ENCODE measurements at places on chromosomes 4 and X.

DNA sequence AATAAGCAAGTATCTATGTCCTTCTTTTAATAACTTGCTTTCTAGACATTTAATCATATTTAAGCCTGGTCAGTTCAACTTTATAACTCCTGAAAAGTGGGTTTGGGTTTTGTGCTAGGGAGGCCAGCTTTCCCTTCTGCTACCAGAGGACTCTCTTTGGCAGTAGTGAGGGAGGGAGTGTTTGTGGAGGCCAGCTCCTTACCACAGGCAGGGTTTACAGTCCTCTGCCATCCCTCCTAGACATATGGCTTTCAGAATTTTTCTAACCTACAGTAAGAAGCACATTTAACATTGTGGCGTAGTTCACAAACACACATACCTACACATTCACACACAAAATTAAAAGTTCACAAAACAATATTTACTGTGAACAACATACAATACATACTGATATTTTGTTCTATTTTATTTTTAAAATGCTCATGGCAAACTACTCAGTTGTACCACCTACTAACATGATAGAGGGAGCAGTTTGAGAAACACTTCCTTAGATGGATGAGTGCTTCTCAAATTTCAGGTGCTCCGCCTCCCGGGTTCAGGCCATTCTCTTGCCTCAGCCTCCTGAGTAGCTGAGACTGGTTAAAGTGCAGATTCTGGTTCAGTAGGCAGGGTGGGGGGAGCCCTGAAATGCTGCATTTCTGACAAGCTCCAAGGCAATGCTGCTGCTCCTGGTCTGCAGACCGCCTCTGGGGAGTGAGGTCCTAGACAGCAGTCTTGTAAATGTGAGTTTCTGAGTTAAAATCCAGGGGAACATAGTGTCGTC is 86.7 kb downstream of the PTTG2 start:
- DNase-seq: no peak

DNA sequence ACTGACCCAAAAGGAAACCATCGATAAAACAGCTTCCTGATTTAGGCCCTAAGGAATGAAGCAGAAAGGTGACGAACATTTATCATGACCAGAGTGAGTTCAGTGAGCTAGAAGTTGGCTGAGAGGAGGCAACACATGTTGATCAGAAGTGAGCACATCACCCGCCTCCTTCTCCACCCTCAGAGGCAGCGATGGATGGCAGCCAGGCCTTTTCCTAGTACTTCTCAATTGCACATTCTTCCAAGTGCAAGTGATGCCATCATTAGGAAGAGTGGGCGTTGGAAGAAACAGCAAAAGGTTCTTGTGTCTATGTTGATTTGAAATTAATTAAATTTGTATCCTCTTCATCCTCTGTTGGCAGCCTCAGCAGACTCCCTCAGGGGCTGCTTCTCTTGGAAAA is 51.7 kb downstream of the TMEM154 start:
- DNase-seq: no peak

DNA sequence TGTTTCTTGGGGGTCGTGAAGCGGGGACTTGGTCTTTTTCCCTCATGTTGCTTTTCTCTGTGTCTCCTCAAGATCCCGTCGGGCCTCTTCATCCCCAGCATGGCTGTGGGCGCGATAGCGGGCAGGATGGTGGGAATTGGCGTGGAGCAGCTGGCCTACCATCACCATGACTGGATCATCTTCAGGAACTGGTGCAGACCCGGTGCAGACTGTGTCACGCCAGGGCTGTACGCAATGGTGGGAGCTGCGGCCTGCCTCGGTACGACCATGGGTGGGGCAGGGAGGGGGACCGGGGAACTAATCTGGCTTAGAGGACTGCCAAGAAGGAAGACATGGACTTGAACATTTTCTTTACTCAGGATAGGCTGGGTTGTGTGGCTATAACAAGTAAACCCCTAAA is 55.6 kb downstream of the CLCN4 start:
- DNase-seq: no peak

DNA sequence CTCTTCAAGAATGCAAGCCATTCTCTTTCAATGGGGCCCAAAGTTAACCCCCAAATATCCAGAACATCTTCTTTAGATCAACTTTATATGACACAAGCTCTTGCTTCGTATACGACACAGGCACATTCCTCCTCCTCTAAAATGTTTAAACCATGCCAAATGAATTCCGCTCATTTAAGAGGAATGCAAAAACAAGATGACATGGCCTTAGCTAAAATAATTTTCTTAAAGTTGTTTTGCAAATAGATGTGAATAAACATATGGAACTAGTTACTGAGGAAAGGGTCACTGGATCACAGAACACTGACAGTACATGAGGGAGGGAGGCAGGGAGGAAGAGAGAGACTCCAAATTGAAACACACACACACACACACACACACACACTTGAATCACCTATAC is 97.4 kb downstream of the RASL11B start:
- DNase-seq: no peak

GRCh38 chr4:109818268-109818667 is 2.7 kb downstream of the GAR1 start:
- no peak for DNase-seq

DNA sequence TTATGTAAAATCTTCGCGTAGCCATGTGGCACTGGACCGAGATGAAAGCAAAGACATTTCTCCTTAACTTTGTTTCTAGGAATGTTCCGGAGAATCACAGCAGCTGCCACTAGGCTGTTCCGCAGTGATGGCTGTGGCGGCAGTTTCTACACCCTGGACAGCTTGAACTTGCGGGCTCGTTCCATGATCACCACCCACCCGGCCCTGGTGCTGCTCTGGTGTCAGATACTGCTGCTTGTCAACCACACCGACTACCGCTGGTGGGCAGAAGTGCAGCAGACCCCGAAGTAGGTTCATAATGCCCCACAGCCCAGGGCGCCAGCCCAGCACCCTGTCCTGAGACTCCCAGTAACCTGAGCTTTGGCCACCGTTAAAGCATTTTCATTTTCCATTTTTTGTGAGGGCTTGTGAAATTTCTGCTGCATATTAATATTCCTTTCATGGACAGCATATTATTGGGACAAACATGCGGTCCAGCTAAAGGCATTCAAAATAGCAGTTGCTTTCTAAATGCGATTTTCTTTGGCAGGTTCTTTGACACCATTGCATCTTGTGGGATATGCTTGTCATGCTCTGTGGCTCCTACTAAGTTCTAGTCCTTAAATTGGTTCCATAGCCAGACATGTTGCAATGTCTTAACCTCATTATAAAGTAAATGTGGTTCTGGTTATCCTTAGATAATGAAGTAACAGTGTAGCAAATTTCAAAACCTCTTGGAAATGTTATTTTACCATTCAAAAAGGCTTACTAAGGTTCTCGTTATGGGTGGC is 49.1 kb upstream of the MSANTD1 start:
- no peak for DNase-seq

GRCh38 chr4:182975806-182976205 is 58.6 kb upstream of the DCTD start:
- no peak for DNase-seq

DNA sequence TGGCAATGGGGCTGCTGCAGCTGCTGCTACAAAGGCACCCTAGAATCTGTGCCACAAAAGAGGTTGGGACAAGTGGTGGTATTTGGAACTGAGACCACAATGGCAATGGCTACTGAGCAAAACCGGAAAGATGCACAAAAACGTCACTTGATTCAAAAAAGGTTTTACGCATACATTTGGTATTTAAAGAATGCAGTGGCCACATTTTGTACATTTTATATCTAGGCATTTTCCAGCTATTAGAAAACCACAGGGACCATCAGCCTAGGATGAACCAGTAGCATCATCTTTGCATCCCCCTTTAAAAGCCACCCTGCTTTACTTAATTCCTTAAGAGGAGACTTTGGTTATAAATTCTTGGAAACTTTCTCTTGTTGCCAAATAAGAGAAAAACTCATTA is 104.8 kb upstream of the CXCL13 start:
- DNase-seq: no peak

DNA sequence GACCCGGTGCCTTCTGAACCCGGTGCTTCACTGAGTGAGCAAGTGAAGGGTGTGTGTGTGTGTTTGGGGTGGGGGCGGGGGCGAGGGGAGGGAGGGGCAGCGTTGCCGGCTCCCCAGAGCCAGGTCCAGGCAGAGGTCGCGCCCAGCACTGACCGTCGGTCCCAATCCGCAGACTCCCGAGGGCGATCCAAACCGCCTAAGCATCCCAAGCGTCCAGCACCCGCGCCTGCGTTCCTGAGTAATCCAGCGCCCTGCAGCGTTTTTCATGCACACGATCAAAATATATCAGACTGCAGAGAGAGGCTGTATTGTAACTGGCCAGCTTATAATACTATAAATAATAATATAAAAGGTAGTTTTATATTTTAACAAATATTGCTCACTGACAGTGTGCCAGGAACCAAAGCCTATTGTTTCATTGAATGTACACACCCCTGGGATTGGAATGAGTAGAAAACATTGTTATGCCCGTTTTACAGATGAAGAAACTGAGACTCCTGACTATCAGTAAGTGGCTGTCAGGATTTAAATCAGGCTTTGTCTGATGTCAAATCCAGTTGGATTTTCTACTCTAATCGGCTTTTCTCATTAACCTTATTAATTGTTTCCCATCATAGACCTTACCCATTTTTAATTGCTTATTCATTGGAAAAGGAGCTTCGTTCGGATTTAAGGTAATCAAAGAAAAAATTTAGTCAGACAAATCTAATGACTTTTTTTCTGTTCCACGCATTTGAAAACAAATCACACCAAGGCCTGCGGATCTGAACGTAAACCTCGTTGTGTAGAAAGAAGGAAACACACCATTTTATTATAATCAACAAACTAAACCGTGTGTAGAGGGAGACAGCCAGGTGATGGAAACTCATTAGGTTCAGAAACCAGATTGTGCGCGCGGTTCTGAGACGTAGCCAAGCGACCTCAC is 4.0 kb upstream of the NKX3-2 start:
- DNase-seq: no peak

DNA sequence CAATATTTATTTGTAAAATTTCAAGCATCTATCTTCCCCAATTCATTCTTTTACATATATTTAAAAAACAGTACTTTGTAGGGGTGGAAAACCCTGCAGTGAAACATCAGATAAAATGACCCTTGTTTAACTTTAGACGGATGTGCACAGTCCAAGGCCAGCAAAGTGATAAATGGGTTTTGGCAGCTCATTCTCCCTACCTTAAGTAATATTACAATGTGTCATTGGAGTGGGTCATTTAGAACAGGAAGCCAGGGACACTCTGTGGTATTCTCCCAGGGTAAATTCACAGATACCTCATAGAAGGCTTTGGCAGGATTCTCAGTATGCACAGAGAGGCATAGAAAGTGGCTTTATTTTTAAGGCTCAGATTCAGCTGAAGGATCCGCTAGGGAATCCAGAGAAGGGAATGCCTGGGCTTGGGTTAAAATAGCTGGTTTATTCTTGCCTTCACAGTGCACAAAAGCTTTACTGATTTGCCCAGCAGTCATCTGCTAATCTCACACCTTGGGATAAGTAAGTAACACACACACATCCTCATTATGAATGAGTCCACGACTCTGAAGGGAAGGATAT is 206.7 kb downstream of the RASL11B start:
- no peak for DNase-seq

GRCh38 chr4:160980091-160980490 is 1183.7 kb downstream of the FSTL5 start:
- DNase-seq: no peak

- DNase-seq: no peak
Measured at GRCh38 chrX:40310447-40310846, 212.7 kb upstream of the BCOR start.

GRCh38 chrX:140501321-140501720 is 3.5 kb downstream of the SOX3 start:
- no peak for DNase-seq

GRCh38 chrX:16999275-16999674 is 52.8 kb downstream of the REPS2 start:
- DNase-seq: no peak

All from ascending aorta (tissue), 2 donors.